Stimulated activated CD8-positive, alpha-beta memory T cell treated with anti-CD3 and anti-CD28 coated beads, Interleukin-4, amount 100 ng/mL, for 1 hour (primary cell): ENCODE measurements at places on chromosomes 4 and X.
A peak's percentile ranks its signal among the peaks of the same experiment; 100 is the strongest.

- DNase-seq = no peak
These were observed 108.3 kb downstream of the CDS1 start for GRCh38 chr4:84691170-84691691.

GRCh38 chrX:116277351-116278225, 107.0 kb downstream of the AGTR2 start:
- no peak for DNase-seq

DNA sequence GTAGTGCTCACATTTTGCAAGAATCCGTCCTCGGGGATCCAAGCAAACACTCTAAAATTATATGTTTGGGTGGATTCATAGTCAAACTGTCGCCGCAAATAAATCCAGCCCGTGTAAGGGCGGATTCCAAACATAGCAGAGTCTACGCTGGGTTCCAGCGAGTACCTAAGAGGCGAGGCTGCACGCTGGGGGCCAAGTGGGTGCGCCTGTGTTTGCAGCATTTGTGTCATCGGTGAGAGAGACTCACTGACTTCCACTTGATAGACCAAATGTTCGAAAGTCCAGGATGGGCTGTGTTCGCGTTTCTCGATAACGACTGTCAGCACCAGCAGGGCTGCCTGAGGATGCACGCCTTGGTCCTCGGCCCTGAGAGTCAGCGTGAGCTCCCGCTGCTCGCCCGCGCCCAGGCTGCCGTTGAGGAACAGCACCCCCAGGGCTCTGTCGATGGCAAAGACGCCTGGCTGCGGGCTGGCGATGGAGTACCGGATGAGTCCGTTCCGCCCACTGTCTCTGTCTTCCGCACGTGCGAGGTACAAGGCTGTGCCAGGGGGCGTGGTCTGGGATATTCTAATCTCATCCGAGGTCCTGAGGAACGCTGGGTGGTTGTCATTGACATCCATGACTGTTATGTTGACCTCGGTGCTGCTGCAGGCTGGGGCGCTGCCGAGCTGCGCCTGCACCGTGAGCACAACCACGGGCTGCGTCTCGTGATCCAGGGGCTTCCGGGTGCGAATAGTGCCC, 158.7 kb downstream of the DCHS2 start:
- peak; percentile 4 for DNase-seq

- no peak for DNase-seq
These were observed 148.8 kb downstream of the MGST2 start for GRCh38 chr4:139814323-139815015.

DNA sequence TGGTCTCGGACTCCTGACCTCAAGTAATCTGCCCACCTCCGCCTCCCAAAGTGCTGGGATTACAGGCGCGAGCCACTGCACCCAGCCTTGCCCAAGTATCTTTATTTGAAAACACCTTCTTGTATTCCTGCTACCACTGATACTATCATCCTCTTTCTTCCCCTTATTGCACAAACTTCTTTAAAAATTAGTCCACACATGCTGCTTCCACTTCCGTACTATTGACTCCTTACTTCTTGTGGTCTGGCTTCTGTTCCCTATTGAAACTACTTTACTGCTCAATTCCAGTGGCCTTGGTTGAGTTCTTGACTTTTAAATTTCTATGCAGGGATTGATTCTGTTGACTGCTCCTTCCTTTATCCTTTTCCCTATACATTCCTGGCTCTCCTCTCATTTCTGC, 38.8 kb downstream of the MTM1 start:
- DNase-seq = no peak

DNA sequence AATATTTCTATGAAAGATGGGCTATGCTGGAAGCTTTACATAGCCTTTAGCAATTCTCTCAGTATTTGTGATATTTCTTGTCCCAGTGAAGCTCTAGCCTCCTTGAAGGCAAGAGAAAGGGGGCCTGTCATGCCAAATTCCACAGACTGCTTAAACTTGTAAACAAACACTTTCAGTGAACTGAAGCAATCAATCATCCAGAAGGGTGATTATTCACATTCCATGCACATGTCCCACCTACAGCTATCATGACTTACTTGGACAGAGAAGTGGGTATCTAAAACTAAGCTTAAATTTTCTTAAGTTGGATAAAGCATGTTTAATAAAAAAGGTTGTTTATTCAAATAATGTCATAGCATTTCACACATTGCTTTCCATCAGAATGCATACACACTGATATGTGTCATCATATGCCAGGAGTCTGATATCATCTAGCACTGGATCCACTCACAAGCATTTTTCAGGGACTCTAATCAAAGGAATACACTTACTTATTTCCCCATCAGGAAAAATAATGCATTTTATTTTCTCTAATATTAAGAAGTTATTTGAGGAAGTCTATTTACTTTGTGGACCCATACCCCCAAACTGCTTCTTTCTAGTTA, 1.2 kb upstream of the FSTL5 start:
- DNase-seq = no peak

DNA sequence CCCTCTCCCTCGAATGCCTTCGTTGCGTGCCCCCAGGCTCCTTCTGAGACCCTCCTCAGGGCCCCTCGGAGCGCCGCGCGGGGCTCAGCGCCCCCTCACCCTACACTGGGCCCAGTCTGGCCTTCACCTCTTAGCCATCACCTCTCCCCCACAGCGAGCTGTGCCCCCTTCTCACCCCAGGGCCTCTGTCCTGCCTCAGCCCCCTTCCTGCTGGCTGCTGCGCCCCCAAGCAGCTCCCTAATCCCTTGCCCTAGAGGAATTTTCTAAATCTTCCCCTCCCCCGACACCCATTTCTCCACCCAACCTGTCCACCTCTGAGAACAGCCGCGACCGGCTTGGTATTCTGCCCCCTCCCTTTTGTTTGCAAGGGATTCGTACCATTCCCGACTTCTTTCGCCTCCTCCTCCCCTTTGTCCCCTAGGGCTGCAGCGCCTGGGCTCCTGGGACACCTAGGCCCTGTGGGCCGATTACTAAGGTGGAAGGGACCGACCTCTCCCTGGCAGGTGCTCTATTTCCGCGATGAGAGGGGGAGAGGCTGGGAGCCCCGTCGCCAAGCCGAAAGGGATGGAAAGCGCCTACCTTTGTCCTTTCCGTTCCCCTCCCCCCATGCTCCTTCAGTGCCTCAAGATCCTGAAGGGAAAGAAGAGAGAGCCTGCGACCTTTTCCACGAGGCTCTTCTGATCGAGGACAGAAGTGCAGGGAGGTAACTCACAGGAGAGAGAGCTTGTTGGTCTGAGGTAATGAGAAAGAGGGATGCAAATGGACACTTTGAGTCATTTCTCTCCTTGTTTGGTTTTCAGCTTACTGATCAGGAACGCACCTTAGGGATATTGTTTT, 10.9 kb downstream of the DLG3 start:
- DNase-seq = no peak

DNA sequence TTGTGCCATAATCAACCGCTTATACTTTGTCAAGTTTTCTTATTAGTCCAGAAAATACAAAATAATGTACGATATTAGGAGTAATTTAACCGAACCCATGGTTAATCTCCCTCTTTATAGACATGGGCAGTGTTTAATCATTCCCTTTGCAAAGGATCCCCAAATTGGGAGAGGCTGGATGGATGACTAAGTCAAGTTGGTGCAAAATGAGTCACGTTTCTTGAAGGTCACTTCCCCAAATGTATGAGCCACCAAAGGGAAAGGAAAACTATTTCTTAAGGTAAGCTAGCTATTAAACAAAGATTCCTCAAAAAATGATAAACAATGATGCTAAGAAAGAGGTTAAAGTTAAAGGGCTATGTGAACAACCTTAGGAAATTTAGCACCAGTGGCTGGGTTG, 17.5 kb downstream of the MAML3 start:
- DNase-seq = no peak

GRCh38 chr4:148495463-148495862, 53.2 kb upstream of the NR3C2 start:
- no peak for DNase-seq

DNA sequence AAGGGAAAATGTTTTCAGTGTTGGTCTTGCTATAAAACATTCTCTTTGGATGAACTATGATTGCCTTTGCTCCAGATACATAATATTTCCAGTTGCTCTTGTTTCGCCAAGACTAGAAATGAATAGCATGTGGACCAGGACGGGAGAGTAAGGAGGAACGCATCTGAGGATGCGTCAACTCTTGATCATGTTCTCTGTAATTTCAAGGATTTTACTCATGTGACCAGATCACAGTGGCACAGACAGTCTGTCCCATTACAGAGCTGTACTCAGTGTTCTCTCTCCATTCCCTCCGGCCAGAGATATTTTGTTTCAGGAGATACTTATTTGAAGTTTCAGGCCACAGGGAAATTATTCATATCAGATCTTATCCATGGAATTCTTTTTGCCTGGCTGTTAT, 266.6 kb downstream of the MID1IP1 start:
- DNase-seq = no peak

DNA sequence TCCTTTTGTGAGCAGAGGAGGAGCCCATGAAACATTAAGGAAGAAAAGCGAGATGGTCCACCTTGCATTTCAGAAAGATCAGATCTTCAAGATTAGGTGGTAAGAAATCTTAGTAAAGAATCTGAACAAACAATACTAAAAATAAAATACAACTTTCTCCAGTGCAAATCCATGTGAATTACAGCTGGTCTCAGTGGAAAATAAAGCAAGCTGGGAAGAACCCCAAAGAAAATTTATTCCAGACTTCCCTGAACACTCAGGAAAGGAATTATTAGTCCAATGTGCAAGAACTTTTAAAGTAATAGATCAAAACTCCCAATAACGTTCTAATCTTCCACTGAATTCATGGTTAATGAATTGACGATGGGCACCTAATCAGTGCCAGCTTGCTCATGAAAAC, 37.3 kb upstream of the C1QTNF7 start:
- no peak for DNase-seq

- no peak for DNase-seq
These were observed 114.6 kb downstream of the GC start for GRCh38 chr4:71669291-71669690.

DNA sequence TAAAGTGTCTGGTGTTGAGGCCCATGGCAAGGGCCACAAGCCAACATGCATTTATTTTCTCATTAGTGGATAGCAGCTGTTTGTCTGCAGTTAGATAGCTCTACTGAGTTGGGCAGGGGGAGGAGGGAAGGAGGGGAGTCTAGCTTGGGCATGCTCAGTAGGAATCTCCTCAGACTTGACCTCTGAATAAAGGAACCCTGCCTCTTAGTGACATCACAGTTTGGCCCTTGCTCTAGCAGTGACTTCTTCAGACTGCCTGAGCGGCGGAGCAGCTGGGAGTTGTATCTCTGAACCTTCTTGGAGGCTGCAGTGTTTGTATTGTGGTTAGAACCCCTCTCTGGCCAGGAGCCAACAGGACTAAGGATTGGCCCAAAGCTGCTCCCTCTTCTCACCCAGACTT, 57.4 kb downstream of the BCORL1 start:
- DNase-seq = no peak

DNA sequence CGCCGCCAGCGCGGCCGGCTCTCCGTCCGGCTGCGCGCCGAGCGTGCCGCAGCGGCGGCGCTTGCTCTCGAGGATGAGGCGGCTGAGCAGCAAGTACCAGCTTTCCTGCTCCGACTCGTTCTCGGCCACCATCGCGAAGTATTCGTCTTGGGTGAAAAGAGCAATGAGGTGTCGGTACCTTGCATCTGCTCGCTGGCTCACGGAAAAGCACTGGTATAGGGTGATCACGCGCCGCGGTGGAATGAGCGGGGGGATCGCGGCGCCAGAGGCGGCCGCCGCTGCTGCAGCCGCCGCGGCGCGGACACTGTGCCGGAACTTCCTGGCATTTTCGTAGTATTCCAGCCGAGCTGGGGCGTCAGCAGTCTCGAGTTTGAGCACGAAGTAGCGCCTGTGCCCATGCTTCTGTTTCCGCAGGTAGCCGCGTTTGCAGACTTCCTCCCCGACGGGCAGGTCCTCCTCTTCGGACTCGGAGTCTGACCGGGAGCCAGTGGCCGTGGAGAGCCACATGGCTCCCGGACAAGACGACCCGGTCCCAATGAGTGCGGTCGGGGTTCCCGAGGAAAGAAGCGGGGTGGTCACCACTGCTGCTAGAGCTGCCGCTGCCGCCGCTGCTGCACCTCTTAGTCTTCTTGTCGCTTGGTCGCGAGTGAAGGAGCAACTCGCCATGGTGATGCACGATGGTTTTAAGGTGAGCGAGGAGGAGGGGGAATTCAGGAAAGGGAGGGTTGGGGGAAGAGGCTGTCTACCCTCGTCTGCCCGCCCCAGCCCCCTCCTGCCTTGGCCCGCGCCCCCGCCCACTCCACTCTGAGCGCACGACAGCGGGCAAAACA, 469 bp downstream of the IRS4 start:
- no peak for DNase-seq

DNA sequence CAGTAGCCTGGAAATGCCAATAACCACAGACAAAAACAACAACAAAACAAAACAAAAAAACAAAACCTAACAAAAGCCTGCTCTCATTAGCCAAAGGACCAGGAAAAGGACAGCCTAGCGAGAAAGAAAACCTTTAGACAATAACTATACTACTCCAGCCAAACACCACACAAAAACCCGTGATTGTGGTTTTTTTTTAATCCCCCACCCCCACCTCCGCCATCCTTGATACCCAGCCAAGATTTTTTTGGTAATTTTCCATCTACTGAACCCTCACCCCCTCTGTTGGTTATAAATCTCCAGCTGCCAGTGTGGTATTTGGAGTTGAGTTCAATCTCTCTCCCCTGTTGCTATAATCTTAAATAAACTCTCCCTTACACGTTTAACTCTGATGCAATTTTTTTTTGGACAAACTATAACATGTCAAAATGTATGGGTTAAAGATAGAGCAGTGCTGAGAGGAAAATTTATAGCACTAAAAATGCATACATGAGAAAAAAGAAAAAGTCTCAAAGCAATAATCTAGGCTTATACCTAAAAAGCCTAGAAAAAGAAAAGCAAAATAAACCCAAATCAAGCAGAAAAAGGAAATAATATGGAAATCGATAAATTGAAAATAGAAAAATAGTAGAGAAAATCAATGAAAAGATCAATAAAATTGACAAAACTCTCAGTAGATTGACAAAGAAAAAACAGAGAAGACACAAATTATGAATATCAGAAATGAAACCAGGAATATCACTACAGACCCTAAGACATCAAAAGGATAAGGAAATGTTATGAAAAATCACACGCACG, 83.7 kb downstream of the NAT8L start:
- no peak for DNase-seq

DNA sequence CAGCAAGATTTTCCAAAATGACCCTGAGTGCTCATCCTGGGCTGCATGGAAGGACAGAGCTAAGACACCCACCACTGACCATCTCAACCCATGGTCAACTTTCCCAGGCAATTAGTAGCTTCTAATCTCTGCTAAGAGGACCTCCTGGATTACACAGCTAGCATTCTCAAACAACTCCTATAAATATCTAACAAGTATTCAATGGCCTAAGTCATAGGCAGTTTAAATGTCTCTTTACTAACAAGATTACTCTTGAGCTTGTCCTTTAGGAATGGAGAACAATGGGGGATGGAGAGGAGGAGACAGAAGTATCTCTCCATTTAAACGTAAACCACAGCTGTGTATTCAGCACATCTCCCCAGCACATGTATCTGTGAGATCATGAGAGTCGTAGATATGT, 118.1 kb downstream of the WDFY3 start:
- no peak for DNase-seq

DNA sequence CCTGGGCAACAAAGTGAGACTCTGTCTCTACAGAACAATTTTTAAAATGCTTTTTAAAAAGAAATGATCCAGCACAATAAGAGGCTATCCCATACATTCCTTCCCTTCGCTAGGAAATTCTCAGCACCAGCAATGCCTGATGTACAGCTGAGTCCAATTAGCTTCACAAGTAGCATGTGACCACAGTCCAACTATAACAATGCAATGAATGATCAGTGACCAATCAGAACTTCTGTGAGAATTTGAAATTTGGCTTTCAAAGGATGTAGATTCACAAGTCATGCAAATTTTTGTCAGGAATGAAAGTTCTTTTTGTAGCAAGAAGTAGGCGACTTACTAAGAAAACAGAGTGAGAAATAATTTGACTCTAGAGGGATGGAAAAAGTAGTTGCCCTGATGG, 278.5 kb upstream of the UGT8 start:
- no peak for DNase-seq
